ENCODE measurements at places on chromosomes 4 and X. TPM values are rescaled to one million over a fixed set of nuclear protein-coding genes. Genes with fewer than 3 reads are reported as not detected.

DNA sequence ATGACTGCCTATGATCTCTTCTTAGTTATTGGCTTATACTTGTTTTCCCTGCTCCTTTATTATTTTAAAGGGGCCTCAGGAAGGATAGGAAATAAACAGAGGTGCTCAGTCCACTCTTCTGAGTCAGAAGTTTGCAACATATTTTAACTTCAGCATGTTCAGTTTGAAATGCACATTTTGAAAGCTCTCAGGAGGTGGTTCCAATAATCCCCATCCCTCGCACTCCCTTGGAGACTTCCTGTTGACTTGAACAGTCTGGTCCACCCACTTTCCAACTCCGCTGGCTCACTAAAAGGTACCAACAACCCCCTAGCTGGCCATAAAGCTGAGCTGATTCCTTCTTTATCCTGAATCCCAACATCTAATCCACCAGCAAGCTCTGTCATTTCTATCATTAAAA, 78.3 kb upstream of the DUSP21 start:
- no peak for DNase-seq

DNA sequence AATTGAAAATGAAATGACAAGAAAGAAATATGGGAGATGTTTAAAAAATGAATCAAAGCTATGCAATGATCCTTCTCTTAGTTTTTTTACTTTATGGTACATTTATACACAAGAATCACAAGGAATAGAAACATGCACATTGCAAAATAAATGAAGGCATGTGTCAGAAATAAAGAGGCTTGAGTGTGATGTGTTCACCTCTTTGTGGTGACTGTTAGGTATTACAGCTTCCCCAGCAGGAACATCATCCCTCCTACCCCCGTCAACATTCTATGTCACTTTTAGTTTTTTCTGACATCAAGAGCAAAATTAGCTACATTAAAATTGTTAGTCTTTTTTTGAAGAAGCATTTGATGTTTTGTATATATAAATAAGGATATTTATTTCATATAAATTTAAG, 214.8 kb downstream of the SLC4A4 start:
- no peak for DNase-seq

Gene PAGE1
- 22.4 TPM for total RNA-seq

- peak; percentile 67 for DNase-seq
Measured at GRCh38 chr4:7557456-7557855, 122.7 kb upstream of the PSAPL1 start.

GRCh38 chr4:180557348-180557747, 1685.9 kb upstream of the TENM3 start:
- no peak for DNase-seq

GRCh38 chr4:157291071-157291470, 70.5 kb downstream of the GRIA2 start:
- DNase-seq = no peak

Gene FLNA
- total RNA-seq = 721 TPM

DNA sequence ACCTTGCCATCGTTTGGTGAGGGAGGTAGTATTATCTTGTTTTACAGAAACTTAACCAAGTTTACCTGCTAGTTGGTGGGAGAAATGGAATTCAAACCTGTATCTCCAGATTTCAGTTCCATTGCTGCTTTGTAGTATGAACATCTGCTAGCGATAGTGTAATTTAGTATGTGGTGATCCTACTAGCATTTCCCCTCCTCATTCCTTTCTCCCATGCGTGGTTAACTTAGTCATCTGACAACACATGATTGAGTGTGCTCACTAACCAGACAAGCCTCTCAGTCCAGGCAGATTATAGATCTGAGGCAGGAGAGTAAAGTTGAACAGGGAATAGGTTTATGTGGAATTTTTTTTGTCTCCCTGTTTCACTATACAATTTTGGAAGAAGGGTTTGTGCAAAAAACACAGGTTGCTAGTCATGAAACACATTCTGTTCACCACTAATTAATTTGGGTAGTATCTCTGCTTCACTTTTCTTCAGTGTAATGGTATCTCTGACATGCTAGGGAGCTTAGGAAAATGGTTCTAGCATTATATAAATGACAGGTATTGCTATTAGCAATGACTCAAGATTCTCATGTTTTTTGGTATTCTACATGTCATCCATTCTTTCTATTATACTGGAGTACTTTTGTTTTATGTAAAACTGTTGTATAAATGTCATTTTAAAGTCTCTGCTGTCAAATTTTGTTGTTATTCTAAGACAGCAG, 21.7 kb downstream of the RBPJ start:
- DNase-seq = peak; percentile 87

DNA sequence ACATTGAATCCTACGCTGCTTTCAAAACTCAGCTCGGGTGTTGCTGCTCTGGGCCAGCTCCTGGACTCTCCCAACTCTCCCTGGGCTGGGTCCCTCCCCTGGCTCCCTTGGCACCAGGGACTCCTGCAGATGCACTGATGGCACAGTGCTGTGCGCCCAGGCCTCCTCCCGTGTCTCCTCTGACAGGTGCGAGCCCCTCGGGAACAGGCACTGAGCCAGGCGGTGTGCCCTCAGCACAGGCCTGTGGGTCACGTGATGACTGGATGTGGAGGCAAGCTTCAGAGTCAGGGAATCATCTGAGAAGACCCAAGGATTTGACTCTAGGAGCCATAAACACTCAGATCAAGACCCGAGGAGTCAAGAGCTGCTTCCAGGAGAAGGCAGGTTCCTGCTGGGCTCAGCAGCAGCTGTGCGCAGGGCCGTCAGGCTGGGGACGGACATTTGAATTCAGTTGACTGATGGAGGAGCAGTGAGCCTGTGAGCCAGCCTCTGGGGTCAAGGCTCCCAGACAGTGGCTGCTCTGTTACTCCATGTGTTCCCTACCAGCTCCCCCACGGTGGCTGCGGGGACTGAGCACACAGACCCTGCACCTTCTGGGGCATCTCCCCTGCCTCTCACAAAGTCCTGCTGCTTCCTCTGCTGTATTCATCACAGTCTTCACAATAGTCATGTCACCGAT, 33.0 kb downstream of the NAT8L start:
- no peak for DNase-seq

GRCh38 chr4:185204238-185204910, 574 bp upstream of the CFAP97 start:
- DNase-seq = peak; percentile 6

Gene MAP7D2
- total RNA-seq = 3.7 TPM

Gene SMARCAD1
- total RNA-seq = 22.9 TPM

DNA sequence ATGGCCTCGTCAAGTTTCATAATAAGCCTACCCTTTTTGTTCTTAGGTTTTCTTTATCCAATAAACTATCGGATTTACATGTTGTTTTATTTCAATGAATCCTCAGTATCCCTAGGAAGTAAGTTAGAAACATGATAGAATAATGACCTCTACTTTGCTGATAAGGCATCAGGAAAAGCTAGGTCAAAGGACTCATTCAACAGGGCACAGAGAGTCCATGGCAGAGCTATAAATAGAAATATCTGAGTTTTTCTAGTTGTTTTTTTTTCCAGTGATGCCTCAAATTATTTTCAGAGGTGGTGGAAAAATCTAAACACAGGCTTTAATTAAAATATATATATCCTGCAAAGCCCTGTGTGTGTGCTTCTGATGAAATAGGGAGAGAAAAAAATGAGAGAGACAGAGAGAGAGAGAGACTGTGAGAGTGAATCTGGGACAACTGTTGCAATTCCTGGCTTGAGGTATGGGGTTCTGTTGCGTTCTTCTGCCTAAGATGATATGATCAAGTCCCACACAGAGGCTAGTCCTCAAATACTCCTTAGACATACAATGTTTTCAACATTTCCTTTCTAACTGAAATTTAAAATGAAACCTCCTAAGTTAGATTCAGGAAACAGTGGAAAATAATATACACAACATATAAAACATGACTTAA, 139.9 kb downstream of the HDX start:
- DNase-seq = no peak

GRCh38 chr4:48898733-48899431, 7.7 kb downstream of the OCIAD2 start:
- peak; percentile 54 for DNase-seq

Gene ARSD
- 7.6 TPM for total RNA-seq

Gene HELQ
- total RNA-seq = 6.2 TPM

Gene SYN1
- total RNA-seq = not detected

- DNase-seq = no peak
Measured at GRCh38 chr4:98110929-98111328, 32.3 kb downstream of the STPG2 start.

Gene STOX2
- 3.3 TPM for total RNA-seq

Gene UNC5C
- not detected for total RNA-seq

DNA sequence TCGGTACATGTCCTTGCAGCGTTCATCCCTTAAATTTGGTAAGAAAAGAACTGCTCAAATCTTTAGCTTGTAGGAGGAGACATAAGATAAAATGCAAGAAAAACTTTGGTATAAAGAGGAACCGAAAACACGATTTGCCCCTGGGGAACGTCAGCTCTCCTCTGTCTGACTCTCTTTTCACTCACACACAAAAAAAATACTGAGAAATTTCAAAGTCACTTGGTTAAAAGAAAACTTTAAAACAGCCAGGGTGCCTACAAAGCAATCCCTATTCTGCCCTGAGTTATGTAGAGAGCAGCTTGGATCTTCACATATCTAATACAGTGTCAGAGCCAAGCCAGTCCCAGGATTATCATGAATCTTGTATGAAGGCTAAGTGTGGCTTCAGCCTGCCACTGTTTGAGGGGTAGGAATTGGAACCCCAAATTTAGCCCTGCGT, 248.5 kb upstream of the CXXC4 start:
- DNase-seq = no peak

DNA sequence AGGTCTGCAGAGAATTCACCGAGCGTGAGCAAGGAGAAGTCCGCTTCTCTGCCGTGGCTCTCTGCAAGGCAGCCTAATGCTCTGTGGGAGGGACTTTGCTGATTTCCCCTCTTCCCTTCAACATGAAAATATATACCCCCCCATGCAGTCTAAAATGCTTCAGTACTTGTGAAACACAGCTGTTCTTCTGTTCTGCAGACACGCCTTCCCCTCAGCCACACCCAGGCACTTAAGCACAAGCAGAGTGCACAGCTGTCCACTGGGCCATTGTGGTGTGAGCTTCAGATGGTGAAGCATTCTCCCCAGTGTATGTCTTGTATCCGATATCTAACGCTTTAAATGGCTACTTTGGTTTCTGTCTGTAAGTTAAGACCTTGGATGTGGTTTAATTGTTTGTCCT, 11.3 kb downstream of the UCHL1 start:
- no peak for DNase-seq

Gene TMEM144
- 2.4 TPM for total RNA-seq

- peak; percentile 43 for DNase-seq
Measured at GRCh38 chr4:4693258-4693657, 151.4 kb upstream of the STX18 start.

- peak; percentile 60 for DNase-seq
Measured at GRCh38 chr4:138669479-138670315, 345.9 kb upstream of the NOCT start.

DNA sequence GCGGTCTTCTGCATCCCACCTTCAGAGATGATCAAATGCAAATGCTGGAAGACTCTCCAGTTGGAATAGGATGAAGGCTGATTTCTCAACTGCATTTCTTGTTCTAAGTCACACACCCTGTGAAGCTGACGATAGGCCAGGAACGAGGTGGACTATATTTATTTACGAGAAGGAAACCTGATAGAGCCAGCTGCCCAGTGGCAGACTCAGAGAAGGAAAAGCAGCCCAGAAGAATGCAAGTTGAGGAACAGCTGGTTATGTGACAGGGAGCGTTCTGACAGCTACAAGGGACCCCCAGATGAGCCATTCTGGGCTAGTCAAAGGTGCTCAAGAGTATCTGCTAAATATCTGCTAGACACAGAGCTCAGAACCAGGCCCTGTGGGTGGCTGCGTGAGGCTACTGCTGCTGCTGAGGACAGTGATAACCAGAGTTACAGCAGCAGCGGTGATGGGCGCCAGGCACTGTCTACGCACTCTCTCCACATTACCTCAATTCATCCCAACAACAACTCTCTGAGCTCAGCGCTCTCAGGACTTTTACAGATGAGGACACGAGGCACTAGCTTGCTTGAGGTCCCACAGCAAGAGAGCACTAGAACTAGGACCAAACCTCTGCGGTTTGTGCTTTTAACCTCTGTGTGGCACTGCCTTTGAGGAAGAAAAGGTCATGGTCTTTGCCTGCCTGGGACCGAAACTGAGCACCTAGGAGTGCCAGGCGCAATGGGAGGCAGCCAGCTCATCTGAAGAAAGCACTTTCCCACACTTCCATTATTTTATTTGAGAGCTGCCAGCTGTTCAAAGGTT, 69.0 kb downstream of the GATB start:
- DNase-seq = no peak
